Colonic mucosa (tissue), 4 donors: ENCODE measurements at places on chromosomes 16 and 17. TPM values are rescaled to one million over a fixed set of nuclear protein-coding genes. Genes with fewer than 3 reads are reported as not detected.

- no peak for DNase-seq
Observed at GRCh38 chr16:9528511-9529079, 437.2 kb downstream of the HAPSTR1 start.

- DNase-seq = no peak
Observed at GRCh38 chr17:63932721-63933120, 590 bp upstream of the CD79B start.

- DNase-seq = peak; percentile 71
Observed at GRCh38 chr16:85445779-85446222, 167.3 kb upstream of the GSE1 start.

The KIF2B gene
- not detected for total RNA-seq

GRCh38 chr16:67084345-67085028, 25.3 kb upstream of the PHAF1 start:
- no peak for DNase-seq

DNA sequence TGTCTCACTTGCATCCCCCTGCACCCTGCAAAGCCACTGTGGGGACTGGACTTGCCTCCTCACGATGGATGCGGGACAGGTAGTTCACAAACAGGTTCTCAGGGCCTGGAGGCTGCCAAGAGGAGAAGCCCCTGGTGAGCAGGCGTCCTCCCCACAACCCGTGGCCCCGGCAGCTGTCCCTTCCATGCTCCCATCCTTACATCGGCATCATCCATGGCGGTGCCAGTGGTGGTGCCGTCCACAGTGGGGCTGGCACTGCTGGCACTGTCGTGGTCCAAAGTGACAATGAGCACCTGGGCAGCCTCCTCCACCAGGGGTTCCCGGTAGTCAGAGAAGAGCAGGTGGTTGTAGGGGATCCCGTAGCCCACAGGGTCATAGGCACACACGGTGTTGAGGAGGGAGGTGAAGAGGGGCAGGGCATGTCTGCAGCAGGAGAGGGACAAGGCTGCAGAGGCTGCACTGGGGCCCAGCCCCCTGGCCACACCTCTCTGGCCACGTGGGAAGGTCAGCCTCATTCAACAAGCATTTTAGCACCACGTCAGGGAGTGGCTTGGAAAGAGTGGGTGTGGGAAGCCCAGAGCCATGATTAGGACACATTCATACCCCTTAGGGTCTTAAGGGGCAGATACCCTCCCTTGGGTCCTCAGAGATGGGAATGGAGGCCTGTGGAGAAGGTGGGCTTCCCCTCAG, 12.6 kb downstream of the HID1 start:
- no peak for DNase-seq

GRCh38 chr16:81127051-81127450, 30.9 kb upstream of the GCSH start:
- no peak for DNase-seq

The CSH1 gene
- total RNA-seq = not detected

The KRT24 gene
- 0.57 TPM for total RNA-seq

- DNase-seq = no peak
Observed at GRCh38 chr16:68283801-68284598, 19.7 kb downstream of the SLC7A6 start.

DNA sequence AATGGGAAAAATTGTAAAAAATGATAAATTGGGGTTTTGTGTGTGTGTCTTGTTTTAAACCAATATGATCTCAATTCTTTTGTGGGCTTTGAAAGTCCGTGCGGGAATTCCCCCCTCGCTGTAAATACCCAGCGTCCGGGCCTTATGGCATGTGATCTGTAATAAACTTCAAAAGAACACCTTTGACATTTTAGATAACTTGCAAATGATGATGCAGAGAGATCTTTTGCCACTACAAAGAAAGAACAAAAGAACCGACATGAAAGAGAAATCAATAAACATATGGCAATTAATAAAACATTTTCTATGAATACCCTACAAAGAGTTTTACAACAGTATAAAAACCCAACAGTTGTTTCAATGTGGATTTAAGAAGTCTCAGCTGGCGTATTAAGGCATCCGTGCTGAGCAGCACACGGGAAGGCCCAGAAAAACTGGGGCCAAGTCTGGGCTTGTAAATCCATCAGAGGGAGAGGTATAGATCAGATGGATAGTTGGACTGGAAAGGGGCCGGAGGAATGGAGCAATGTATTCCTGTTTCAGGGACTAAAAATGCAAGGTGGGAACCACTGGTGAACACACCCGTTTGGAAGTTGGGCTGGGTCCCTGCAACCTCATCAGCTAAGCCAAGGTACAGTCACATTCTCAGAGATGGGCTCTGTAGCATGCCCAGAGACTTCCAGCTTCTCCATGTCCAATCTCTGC, 115.2 kb downstream of the IRX5 start:
- no peak for DNase-seq

DNA sequence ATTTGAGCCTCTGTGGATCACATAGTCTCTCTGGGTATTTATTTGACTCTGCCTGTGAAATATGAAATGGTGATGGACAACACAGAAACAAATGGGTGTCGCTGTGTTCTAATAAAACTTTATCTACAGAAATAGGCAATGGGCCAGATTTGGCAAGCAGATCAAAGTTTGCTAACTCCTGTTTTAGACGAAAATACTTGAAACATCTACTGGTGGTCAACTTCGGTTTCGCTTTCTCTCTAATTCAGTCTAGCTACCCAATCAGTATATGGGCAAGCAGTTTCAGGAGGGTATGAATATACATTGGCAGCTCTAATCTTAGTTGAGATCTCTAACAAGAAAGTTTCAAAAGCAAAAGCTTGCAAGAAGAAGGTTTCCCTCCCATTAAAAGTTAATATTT, 60.1 kb upstream of the DYNLRB2 start:
- DNase-seq = no peak

The SMARCE1 gene
- 80.9 TPM for total RNA-seq

- no peak for DNase-seq
Observed at GRCh38 chr17:14296166-14296910, 4.5 kb upstream of the HS3ST3B1 start.

DNA sequence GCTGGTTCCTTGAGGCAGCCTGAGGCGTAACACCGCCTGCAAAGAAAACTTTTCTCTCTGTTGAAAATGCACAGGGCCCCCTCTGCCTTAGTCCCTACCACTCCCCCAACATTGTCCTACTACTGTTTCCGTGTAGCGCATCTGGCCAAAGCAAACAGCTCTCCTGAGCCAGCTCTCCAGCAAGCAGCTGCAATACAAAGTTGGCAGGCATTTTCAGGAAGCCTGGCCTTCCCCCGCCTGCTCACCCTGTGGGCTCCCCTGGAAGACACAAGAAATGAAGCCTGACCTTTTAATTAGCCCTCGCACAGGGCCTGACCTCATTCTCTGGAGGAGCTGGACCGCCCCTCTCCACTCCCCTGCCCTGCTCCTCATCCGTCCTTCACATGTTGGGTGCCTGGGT, 66.7 kb downstream of the SOX9 start:
- peak; percentile 60 for DNase-seq

The C17orf67 gene
- total RNA-seq = 1.4 TPM

The CHST5 gene
- 107 TPM for total RNA-seq

GRCh38 chr16:11432856-11433395, 87.7 kb downstream of the RMI2 start:
- DNase-seq = no peak

The STX1B gene
- total RNA-seq = 0.52 TPM

- peak; percentile 65 for DNase-seq
Observed at GRCh38 chr17:77772461-77772897, 186.0 kb upstream of the TNRC6C start.

The P2RX5 gene
- total RNA-seq = 1.5 TPM

DNA sequence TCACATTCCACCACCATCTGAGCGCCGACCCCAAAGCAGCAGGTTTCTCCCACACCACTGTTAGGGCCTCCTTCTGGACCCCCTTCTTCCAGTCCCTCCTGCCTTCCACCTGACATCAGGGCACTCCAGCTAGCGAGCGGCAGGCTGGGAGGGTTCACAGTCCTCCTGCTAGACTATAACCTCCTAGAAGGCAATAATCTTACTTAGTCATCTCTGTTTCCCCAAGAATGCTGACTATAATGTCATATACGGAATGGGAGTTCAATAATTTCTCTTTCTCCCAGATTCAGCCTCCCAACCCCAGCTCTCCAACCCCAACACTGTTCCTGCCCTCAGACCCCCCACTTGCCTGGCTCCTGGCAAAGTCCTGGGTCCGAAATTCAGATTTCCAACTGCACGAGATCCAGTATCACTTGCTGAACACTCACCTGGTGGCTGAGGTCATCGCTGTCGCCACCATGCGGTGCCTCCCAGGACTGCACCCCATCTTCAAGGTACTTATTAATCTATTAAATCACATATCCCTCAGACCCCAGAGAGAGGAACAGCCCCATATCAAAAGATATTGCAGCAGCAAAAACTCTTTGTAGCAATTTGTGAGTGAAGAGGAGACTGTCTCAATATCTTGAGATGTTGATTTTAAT, 5.6 kb downstream of the ALOX12 start:
- DNase-seq = no peak

GRCh38 chr16:336269-336668, 16.3 kb downstream of the AXIN1 start:
- DNase-seq = no peak

DNA sequence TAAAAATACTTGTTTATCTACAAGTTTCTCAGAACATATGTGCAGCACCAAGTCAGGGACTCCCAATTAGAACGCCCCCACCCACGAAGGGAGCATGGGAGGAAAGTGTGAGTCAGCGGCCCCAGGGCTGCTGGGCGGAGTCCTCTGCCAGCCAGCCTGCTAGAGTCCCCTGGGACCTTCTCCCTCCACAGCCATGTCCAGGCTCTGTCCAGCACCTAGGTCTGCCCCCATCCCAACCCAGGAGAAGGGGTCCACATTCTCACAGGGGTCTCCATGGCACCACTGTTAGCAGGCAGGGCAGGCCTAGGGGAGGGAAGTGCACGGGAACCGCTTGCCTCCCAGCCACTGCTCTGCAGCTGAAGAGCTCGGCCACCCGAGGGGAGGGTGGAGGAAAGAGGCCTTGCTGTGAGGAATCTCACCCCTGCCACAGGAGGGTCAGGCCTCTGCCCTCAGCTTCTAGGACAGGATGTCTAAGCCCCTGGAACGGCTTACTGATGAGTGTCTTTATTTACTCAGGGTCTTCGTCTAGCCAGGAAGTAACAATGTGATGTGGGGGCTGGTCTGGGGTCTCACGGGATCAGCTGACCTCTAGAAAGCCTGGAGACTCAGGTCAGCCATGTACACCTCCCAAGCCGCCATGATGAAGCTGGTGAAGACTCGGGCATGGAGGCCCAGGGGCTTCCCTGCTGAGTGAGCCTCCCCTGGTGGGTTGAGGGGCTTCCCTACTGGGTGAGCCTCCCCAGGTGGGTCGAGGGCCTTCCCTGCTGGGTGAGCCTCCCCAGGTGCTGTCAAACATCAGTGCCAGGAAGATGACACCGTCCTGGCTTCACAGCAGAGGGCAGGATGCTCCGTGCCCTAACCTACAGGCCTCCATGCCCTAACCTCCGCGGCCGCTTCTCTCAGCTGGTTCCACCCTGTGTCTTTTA, 190.3 kb downstream of the RBFOX3 start:
- no peak for DNase-seq

DNA sequence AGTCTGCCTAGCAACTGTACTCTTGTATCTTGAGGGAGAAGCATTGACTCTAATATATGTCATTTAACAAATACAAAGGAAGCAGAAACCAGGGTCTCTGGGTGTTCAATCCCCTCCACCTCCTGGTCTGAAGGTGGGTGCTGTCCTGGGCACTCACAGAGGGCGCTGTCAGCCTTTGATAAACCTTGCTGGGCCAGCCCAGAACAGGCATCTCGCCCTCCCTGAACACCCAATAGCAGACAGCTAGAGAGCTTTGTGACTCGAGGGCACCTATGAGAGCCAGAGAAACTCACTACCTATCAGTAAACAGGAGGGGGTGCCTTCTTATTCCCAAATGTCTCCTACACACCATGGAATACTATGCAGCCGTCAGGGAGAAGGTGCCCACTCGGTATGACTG, 6.4 kb upstream of the PIPOX start:
- no peak for DNase-seq

- DNase-seq = no peak
Observed at GRCh38 chr16:82990155-82990554, 363.4 kb downstream of the CDH13 start.
